ENCODE measurements at places on chromosomes 2 and 18.

GRCh38 chr2:26182887-26183630 is 10.2 kb downstream of the GAREM2 start:
- DNase-seq = no peak

GRCh38 chr2:176159663-176160250 is 2.6 kb downstream of the HOXD3 start:
- DNase-seq = peak; percentile 32

DNA sequence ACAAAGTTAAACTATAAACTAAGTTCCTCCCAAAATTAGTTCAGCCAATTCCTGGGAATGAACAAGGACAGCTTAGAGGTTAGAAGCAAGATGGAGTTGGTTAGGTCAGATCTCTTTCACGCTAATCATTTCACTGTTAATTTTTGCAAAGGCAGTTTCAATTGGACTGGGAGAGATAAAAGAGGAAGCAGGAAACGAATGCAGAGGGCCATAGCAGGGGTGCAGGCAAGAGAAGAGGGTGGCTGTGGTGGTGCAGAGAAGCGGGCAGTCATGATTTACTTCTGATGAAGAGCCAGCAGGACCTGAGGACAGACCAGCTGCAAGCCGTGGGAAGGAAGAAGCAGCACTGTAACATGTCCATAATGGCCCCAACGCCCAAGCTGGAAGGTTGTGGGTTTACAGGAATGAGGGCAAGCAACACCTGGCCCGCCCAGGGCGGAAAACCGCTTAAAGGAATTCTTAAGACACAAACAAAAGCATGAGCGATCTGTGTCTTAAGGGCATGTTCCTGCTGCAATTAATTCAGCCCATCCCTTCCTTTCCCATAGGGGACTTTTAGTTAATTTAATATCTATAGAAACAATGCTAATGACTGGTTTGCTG is 4.1 kb upstream of the RMP24 start:
- DNase-seq = no peak

DNA sequence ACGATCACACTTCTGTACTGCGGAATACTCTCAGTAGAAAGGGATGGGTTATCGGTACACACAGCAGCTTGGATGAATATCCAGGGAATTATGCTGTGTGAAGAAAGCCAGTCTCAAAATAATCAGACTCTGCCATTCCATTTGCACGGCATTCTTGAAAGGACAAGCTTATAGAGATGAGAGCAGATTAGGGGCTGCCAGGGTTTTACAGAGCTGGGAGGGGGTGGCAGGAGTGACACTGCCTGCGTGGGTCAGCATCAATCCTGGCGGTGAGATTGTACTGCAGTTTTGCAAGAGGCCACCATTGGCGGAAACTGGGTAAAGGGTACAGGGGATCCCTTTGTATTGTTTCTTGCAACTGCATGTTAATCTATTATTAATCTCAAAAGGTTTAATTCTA is 16.6 kb downstream of the KCNG2 start:
- DNase-seq = no peak

DNA sequence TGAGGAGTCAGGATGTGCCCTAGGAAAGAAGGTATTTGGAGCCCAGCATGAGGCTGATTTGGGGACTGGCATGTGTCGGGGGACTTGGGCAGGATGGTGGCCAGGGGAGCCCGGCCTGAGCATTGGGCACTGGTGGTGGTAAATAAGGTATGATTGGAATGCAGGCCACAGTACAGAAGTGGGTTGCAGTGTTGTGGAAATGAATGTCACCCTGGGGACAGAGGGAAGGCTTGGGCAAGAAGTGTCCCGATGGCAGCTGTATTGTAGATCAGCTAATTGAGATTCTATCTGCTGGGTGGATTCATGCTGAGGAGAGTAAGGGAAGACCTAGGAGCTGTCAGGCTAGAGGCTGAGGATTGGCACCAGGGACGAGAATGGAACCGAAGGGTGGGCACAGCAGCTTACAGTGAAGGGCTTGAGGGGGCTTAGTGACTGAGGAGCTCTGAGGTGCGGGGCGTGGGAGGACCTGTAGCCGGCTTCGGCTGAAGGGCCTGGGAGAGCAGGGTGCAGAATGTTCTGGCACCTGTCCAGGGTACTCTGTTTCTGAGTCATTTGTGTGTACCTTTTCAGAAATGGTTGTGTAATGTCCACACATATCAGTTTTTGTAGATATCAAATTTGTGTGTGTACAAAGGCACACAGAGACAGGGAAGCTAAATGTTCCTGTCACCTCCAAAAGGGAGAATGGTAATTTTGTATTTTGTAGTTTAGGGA is 170.2 kb downstream of the PRKCE start:
- no peak for DNase-seq

- no peak for DNase-seq
Observed at GRCh38 chr2:98899041-98899702, 36.9 kb downstream of the CRACDL start.

- no peak for DNase-seq
Observed at GRCh38 chr18:6661692-6662415, 67.7 kb upstream of the ARHGAP28 start.

GRCh38 chr18:67451960-67452359 is 64.6 kb downstream of the DSEL start:
- DNase-seq = no peak

DNA sequence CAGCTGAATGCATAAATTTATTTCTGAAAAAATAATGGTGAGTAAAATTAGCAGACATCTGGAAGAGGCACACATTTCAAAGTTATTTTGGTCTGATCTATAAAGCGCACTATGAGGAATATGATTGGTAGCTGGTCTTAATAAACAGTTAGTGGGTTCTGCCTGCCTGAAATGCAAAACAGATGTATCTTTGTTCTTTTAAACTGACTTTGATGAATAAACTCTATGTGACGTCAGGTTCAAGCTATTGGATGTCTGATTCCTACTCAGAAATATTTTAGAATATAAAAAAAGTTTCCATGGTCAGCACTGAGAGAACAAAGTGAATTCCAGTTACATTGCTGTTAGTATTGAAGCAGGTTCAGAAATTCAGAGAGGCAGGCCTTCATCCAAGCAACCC is 136.4 kb downstream of the TPGS2 start:
- no peak for DNase-seq

GRCh38 chr18:52553441-52553840 is 213.4 kb downstream of the DCC start:
- no peak for DNase-seq

DNA sequence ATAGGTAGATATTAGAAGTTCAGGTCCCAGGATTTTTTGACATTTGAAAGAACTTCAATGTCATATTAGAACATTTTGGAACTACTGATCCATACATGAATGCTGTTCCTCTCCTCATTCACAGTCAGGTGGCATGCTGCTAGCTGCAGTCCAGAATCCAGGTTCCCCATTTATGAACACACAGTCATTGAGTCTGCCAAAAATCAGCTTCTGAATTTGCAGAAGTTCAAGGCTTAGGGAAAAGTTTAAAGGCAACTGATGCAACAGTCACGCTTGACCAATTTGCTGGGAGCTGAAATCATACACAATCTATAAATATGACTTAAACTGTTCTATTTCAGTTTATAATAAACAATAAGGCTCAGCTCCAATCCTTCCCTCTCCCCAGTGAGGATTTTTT is 17.3 kb upstream of the TTR start:
- no peak for DNase-seq

DNA sequence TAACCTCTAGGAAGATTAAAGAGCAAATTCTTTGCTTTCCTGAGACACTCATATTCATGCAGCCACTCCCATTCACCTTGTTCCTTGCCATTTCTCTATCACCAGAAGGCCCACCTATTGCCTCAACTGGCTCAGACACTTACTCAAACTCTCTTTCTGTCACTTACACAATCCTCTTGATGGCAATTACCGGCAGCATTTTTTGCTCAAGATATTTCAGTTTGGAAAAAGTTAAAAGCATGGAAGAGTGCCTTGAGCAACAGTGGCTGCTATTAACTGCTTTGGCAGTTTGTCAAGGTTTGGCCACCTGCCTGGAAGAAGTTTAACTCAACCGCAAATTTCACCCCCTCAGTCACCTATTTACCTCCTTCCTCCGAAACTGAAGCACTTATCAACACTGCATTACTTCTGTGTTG is 1104.0 kb upstream of the PIK3C3 start:
- no peak for DNase-seq

- no peak for DNase-seq
Observed at GRCh38 chr2:57821088-57821487, 225.5 kb upstream of the VRK2 start.

GRCh38 chr2:75592888-75593287 is 32.1 kb upstream of the EVA1A start:
- no peak for DNase-seq

DNA sequence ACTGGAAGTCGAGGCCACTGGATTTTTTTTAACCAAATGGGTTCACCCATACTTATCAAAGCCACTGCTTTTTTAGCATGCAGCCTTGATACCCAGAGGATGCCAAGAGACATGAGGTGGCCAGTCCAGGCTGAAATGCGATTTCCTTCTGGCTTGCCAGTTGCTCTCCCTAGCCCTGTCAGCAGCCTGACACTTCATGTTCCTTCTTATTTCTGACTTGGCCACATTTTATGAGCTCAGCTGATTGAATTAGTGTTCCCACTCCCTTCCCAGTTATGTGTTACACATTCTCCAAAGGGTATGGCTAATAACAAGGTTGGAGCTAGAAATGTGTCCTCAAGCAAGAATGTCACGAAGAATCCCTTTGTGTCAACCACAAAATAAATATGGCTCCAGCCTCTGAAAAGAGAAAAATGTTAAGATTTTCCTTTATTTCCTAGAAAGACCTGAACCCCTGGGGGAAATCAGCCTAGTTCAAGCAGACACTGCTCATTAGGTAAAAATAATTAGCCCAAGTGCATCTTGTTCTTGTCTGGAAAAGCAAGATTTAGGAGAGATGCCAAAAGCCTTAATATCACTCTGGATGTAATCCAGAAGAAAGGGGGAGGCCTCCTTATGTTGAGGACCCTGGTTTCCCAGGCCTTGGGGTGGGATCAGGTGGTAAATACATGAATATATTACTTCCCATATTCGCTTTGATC is 121.7 kb upstream of the TACR1 start:
- DNase-seq = no peak

DNA sequence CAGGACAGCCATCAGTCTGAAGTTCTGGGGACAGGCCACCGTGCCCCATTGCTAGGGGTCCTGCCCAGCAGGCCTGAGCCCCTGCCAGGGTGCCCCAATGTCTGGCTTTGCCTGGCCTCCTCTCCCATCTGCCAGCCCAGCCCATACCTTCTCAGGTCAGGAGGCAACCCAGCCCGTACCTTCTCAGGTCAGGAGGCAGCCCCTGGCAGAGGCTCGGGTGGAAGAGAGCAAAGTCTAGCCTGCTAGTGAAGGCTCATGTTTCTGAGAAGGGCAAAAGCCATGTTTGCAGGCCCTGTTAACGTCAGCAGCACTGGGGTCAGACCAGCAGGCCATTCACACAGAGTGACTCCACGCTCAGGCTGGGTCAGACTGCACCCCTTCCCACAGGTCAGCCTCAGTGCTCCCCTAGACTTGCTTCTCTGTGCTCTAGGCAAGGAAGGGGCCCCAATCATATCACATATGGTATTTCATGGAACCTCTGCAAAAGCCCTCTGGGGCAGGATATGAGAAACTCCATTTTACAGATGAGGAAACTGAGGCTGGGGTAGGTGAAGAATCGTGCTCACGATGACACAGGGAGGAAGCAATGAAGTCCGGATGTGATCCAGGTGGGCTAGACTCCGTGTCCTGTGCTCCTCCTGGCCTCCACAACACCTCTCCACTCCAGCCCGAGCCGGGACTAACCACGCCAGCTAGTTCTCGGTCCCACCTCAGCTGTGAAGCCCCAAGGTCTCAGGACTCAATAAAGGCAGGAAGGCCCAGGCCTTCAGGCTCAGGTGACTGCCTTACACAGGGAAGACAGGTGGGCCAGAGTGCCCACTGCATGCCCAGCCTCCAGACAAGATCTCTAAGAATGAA is 9.5 kb downstream of the SDC1 start:
- DNase-seq = no peak

DNA sequence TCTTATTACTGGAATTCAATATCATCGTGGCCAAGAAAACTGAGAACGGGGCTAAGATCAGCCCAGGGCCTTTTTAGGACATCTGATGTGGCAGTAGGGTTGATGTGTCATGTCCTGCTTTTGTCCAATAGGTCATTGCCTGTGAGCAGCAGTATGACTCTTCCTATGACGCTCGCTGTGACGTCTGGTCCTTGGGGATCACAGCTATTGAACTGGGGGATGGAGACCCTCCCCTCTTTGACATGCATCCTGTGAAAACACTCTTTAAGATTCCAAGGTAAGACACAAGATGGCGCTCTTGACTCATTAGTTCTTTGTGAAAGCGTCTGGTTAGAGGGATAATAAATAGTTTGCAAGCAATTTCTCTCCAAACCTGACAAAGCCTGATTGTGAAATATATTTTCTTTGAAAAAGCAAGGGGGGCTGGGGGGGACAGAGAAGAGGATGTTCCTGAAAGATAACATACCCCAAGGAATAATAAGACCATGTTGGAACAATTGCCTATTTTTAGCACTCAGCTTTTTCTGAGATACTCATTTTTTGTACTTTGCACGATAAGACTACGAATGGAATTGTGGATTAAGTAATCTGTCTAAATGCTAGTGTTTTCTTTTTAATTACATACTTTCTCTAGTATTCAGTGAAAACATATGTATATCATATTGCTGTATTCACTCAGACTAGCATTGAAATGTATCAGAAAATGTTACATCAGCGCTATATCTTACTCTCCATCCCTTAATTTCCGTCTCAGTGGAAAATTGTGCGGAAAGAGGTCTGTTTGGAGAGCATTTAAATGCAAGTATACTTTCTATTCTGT is 58.1 kb downstream of the MYO3B start:
- DNase-seq = peak; percentile 28

- no peak for DNase-seq
Observed at GRCh38 chr2:66702301-66702700, 267.4 kb downstream of the MEIS1 start.

DNA sequence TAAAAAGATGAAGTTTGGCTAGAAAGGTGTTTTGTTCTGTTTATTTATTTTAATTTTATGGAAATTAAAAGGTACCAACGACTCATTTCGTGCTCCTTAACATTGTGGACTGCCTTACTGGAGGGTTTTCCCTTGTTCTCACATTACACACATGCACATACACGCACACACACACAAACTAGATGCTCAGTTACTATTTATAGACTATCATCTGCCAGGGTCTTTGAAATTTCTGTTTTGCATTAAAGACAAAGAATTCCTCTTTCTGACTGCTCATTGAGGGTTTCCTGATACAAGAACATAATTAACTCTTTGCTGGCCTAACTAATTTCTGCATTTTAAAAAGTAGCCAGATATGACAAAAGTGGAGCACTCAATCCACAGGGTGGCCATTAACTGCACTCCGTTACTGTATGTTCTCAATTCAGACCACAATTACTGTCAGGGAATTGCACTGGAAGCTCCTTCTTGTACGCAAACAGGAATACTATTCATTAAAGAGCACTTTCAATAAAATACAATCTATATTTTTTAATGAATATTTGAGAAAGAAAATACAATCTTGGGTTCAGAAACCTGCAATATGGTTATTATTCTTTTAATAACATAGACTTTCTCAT is 366.9 kb upstream of the GALNT5 start:
- DNase-seq = peak; percentile 75

- DNase-seq = no peak
Observed at GRCh38 chr2:9052821-9053533, 49.5 kb upstream of the MBOAT2 start.
